ENCODE measurements at places on chromosomes 11 and 22. TPM values are rescaled to one million over a fixed set of nuclear protein-coding genes. Genes with fewer than 3 reads are reported as not detected.

The OR4D5 gene
- not detected for total RNA-seq

The ADAMTS8 gene
- not detected for total RNA-seq

The ISX gene
- not detected for total RNA-seq

The UBQLN3 gene
- not detected for total RNA-seq

The NDUFC2 gene
- total RNA-seq: 198 TPM

The CD3E gene
- 590 TPM for total RNA-seq

The GLYATL1B gene
- not detected for total RNA-seq

The PARVG gene
- total RNA-seq: 164 TPM

The CHRM1 gene
- not detected for total RNA-seq

The HEPACAM gene
- total RNA-seq: not detected

The TUBA8 gene
- total RNA-seq: 2.3 TPM

The GTSE1 gene
- total RNA-seq: 74.4 TPM

The IGLL1 gene
- total RNA-seq: 3.4 TPM

The ASRGL1 gene
- total RNA-seq: 11.3 TPM

The AMPD3 gene
- 24.3 TPM for total RNA-seq

The DCHS1 gene
- total RNA-seq: 0.43 TPM

The HPX gene
- total RNA-seq: 0.18 TPM

The C22orf42 gene
- not detected for total RNA-seq

The NUCB2 gene
- 210 TPM for total RNA-seq

The IFITM10 gene
- 0.68 TPM for total RNA-seq

Data from T-helper 2 cell treated with Interferon-gamma antibody and Interleukin-4, amounts not matched to agents 100 ng/mL and 5 ng/mL, for 36 hours (primary cell).